NCI-H1105 (cell line): ENCODE measurements at places on chromosomes 3 and 15.

DNA sequence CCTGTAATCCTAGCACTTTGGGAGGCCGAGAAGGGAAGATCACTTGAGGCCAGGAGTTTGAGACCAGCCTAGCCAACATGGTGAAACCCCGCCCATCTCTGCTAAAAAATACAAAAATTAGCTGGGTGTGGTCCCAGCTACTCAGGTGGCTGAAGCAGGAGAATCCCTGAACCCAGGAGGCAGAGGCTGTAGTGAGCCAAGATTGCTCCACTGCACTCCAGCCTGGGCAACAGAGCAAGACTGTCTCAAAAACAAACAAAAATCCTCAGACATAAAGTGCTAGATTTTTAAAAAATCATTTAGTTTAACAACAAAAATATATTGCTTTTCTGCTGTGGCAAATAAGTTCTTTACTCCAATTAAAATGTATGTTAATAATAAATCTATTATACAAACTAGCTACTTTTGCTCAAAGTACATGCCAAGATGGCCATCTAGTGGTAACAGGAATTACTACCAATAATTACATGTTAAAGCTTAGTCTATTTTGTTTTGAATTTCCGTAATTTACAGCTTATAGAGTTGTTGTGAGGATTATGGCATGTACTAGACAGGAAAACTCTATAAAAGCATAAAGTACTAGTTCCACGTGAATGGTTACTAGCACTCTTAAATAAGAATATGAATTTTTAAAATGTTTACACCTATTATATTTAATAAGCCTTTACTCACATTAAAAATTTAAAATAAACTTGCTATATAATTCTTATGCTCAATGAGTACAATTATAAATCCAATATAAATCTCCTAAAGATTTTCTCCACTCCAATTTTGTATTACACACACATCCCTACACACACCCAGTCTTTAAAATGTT lies 39.0 kb downstream of the GABPB1 start:
- DNase-seq: no peak

- no peak for DNase-seq
Measured at GRCh38 chr3:23921052-23921511, 4.2 kb downstream of the RPL15 start.

DNA sequence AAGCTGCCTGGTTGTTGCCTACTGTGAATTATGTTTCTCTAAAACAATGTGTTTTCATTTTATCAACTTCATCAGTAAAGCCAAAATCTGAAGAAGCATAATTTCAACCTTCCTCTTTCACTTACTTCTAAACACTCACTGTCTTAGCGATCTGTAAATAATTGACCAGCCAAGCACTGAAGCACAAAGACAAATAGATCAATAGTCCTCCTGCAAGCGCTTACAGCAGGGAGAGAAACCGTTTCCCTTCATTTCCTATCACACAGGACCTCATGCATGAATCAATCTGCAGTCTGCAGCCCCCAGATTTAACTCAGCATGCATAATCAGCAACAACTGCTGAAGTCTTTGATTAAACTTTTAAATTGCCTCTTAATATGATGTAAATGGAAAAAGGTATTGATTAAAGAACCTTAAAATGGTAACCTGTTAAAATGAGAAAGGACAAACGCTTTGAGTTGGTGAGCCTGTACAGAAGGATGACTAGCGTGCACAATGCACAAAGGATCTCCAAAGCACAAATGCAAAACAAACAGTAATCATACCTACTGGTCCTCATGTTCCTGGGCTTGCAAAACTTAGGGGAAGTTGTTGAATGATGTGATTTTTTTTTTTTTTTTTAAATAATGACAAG lies 370.2 kb upstream of the ZNF385D start:
- no peak for DNase-seq

DNA sequence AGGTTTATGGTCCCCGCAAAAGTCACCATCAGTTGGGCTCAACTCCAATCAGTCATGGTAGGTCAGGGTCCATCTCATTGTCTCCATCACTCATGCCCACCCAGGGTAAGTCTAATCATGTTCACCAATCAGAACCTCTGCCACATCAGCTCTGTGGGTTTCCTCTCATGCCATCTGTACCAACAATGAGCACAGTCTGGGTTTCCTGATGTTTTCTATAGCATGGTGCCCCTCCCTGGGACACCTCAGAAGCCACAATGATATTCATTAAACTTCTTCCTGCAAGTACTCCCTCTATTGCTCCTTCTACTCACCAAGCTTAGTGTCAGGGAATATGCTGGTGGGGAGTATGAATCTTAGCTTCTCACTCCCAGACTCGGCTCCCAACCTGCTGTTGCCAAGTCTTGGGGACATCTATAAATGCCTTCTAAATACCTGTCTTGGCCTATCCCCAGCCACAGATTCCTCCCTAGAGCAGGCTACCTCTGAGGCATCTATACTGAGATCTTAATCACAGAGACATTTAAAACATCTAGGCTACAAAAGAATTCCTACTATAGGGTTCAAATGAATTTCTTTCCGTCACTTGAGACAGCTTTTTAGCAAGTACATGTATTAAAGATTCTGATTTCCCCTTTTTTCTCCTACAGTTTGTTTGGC lies 5.0 kb upstream of the CCR2 start:
- no peak for DNase-seq

GRCh38 chr15:74816624-74817369 lies 4.2 kb downstream of the LMAN1L start:
- DNase-seq: no peak

DNA sequence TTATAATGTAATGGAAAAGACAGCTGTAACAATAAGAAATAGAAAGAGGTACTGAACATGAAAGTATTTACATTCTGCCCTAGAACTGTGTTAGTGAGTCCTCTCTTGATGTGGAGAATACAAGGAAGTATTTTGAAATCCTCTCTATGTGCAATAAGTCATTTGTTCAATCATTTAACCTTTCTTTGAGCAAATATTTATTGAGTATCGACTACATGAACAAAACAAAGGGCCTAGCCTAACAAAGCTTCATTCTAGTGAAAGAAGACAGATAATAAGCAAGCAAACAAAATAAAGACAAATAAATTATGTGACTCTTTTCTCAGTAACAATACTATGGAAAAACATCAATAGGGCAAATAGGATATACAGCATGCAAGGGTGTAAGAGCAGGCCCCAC lies 354.9 kb upstream of the ATP11B start:
- no peak for DNase-seq

GRCh38 chr3:194622621-194623340 lies 10.4 kb downstream of the TMEM44 start:
- DNase-seq: no peak

DNA sequence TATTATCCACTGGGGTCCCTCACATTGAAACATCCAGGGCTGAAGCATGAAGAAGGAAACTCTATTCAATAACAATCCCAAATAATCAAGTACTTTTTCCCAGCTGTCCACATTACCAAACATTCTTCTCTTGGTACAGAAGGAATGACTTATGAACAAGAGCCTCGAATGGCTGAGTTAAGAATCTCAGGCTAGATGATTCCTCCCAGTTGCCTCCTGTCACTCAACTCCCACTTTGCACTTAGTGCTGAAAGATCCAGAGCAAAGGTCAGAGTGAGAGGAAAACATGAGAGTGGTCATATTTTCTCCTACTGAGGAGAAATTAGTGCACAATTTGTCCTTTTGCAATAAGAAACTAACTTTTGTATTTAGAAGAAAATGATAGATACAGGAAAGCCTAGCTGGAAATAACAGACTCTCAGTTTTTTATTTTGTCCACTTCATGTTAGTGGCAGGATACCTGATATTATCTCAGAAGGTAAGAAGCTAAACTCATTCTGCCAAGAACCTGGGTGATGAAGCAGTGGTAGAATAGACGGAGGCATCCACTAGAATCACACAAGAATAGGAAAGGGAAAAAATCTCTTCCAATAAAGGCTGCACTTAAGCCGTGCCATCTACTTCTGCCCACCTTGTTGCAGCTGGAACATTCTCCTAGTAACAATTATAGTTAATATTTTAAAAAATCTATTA lies 46.2 kb downstream of the GADL1 start:
- no peak for DNase-seq
